ENCODE measurements at places on chromosomes 1 and 21.

DNA sequence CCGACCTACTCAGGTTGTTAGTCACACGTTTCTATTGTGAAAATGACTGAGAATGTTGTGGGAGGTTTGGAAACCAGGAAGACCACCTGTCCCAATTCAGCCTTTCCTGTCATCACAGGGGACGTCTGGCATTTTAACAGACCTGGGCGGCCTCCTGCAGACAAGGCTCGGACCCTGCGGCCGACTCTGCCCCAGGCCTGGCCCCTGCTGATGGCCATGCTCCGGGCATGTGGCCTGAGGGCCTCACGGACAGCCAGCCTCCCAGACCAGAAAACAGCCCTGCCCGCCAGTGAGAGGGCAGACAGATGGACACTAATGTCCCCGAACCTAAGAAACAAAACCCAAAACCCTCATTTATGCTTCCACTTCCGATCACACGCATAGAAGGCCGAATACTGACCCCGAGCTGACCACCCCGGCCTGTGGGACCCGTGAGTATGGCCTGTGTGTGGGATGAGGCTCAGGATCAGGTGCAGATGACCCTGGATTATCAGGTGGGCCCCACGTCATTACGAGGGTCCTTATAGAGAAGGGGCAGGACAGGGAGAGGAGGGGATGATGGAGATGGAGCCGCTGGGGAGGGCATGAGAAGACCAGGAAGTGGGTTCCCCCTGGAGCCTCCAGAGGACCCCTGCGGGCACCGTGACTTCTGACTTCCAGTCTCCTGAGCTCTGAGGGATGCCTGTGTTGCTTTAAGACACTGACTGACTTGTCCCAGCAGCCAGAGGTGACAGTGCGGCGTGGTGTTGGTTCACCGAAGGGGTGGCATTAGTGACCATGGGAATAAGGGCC is 9.6 kb downstream of the COL18A1 start:
- DNase-seq: no peak

DNA sequence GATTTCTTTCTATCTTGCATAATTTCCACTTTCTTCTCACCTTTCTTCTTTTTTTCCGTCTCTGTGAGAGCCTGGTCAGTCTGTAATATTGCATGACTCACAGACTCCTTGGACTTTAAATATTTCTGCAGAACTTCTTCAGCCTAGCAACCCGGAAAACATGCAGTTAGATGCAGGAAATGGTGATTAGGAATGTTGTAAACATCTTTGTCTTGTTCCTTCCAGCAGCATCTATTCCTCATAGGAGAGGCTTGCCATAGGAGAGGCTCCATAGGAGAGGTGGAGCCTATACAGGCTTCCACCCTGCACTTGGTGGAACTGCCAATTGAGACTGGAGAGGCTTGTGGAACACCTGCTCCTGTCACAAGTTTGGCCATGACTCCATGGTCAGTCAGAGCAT is 10.0 kb downstream of the GBP5 start:
- no peak for DNase-seq

DNA sequence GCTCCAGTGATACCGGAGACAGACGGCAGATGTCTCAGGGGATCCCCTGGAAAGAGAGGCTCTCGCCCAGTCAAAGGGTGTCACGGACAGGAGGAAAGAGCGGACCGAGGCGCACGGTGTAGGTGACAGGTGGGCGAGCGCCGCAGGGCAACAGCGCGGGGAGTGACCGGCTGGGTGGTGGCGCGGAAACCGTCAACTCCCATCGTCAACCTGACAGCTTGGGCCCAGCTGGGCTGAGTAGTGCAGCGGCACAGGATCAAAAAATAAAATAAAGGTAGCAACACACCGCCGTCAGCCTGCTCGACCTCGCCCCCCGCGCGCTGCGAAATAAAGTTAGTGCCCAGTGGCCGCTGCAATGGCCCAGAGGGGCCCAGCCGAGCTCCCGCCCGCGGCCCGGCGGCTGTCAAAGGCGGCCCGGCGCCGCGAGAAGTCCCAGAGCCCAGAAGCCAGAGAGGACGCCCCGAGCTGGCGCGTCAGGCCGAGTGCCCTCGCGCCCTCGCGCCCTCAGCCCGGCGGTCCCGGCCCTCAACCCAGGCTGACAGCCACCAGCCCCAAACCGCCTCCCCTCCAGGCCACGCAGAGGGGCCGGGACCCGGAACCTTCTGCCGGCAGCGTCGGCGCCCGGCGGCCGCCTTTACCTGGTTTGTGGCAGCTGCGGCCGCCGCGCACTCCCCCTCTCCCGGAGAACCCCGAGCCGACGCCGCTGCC is at the start of gene LYST:
Gene LYST, minus strand, starts transcription at position 702 of the 708 bp plus-strand sequence. CDS start 36,489 bp downstream, outside the sequence.
- peak; percentile 80 for DNase-seq

GRCh38 chr1:150906813-150907212 is 19.4 kb upstream of the SETDB1 start:
- DNase-seq: no peak

- DNase-seq: no peak
Measured at GRCh38 chr1:208077232-208078075, 166.5 kb upstream of the CD34 start.

DNA sequence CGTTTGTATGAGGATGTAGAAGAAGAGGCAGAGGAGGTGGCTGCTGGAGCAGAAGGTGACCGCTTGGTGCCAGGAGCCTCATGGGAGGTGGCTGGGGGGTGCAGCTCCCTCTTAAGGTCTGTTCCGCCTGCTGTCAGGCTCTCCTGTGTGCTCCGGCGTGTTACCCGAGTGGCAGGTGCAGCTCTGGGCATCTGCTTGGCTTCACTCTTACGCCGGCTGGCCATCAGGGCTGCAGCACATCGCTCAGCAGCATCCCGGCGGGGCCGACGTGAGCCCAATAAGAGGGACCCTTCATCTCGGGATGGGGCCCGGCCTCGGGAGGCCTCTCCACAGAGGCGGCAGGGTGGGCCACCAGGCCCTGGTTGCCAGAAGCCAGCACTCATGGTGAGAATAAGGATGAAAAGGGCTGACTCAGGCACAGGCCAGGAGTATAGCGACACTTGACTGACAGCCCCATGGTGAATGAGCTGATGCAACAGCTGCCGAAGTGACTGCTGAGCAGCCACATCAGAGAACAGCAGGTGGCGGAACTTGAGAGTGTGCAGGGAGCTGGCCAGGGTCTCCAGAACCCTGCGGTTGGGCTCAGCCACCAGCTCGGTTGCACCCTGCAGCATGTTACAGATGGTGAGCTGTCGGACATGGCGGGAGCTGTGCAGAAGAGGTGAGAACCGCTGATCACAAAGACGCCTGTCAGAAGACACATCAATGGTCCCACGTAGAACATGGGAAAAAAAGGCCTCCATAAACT is 17.5 kb downstream of the LRRC41 start:
- DNase-seq: no peak

DNA sequence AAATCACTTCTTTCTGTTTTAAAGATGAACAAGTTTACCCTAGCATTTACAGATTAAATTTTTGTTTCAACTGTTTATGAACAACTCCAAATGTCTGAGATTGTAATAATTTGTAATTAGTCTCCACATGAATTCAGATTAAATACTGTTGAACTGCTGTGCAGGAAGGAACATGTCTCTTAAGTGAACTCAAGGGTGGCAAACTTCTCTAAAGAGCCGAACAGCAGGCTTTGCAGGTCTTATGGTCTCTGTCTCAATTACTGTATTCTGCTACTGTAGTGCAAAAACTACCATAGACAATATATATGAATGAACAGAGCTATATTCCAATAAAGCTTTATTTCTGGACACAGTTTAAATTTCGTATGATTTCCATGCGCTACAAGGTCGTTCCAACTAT is 6.6 kb downstream of the RSBN1 start:
- DNase-seq: no peak

DNA sequence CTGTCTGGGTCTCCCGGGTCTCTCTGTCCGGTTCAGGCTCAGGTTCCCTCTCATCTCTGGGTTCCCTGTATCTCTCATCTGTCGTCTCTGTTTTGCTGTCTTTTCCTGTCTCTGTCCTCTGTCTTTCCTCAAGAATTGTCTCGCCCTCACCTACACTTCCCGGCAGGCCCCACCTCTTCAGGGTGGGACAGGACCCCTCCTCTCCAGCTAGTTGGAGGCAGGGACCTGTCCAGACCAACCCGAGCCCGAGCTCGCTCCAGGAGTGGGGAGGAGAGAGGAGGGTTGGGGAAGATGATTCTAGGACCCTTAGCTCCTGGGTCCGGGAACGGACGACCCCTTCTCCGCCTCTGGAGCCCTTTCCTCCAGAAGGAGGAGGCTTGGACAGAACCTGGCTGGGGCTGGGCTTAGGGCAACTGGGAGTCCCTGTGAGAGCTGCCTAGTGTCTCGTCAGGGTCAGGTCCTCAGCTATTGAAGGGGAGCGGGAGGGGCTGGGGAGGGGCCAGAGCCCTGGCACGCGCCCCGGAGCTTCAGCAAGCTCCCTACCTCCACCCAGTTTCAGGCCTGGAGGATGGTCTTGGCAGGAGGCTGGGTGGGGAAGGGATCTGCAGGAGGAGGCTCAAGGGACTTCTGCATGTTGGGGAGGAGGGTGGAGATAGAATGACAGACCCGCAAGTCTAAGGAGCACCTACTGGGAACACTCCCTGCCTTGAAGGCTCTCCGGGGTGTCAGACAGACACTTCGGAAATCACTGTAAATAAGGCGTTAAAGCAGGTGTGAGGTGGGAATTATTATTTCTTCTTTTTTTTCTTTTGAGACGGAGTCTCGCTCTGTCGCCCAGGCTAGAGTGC is 26.3 kb upstream of the EPB41 start:
- no peak for DNase-seq

GRCh38 chr1:175539986-175540385 is 203.4 kb downstream of the TNR start:
- no peak for DNase-seq

Data from stimulated activated effector memory CD8-positive, alpha-beta T cell treated with anti-CD3 and anti-CD28 coated beads, Interleukin-12 subunit alpha, Interleukin-12 subunit beta, amount 100 ng/mL, for 72 hours (primary cell).